ENCODE measurements at places on chromosomes 7 and 10.

DNA sequence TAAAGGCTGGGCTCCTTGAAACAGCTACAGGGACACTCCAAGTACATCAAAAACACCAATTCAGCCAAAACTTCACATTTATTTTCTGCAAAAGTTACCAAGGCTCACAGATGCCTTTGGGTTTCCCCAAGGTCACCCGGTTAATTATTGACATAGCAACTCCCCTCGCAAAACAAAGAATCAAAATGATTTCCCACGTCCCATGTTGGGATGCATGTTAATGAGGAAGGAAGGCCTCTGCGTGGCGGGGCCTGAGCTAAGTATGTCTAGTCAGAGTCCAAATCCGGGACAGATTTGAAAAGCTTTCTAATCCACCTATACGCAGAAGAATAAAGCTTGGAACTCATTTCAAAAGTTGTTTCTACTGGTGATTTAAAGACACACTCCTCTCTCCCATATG lies 535 bp upstream of the TMEM72 start:
- no peak for DNase-seq

- DNase-seq = no peak
Measured at GRCh38 chr10:44056206-44056605, 328.7 kb downstream of the CXCL12 start.

DNA sequence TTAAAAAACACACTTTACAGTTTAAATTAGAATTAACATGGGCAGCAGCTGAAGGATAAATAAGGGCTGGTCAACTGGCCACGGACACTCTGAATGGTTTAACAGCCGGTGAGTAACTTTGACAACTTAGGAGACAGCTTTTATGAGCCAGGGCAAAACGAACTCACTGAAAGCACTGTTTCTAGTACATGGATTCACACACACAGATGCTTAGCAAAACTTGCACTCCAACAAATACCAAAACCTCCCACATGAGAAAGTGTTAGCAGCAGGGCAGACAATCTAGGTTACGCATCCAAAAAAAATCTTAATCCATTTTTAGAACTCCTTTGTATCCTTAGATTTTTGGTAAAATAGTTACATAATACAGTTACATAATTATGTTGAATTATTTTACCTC lies 486.4 kb downstream of the PHTF2 start:
- no peak for DNase-seq

DNA sequence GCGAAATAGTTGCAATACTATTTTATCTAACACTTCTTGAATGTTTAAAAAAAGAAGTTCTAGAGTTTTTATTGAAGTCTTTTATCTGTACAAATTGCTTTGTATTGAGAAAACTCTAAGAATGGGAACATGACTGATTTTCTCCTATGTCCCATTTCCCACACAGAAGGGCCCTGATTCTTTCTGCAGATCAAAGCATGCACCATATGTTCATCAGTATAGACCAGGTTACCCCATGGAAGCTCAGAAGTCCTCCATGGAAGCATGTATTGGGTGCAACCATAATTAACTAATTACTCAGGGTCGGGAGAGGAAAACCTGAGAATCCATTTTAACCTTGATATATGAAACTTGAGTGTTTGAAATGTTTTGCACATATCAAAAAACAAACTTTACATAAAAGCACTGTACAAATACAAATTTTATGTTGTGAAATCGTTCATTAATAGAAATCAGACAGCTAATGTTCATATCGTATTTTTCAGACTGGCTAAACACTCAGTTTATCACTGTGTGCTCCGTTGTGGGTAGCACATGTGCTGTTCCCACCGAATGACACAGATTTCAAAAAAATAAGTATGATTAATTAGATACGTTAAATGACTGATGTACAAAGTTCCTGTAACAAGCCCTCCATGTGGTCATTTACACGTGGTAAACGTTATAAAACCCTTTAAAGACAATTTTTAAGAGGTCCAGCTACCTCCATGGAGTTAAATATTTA lies 71.5 kb downstream of the PTF1A start:
- DNase-seq = no peak

DNA sequence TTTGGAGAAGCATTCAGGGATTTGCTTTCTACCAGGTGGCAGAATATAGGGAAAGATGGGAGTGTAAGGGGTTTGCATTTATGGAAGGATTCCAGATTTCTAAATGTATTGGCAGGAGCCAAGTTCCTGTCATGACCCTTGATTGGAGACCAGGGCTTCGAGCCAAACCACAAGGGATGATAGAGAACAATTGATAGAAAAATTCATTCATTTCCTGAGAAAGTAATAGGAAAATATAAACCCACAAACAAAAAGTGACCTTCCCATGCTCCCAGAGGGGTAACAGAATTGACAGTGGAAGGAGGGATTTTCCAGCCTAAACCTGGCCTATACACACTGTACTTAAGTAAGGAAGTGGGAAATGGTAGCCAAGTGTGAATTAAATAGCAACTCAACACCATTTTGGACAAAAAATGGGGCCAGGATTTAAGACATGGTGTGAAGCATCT lies 22.4 kb upstream of the IFIT2 start:
- DNase-seq = no peak

GRCh38 chr7:35805876-35806275 lies 5.0 kb downstream of the SEPTIN7 start:
- DNase-seq = no peak

- no peak for DNase-seq
Measured at GRCh38 chr10:89783406-89783805, 82.0 kb downstream of the KIF20B start.
